Choroid plexus epithelial cell (primary cell): ENCODE measurements at places on chromosomes 12 and 14.

DNA sequence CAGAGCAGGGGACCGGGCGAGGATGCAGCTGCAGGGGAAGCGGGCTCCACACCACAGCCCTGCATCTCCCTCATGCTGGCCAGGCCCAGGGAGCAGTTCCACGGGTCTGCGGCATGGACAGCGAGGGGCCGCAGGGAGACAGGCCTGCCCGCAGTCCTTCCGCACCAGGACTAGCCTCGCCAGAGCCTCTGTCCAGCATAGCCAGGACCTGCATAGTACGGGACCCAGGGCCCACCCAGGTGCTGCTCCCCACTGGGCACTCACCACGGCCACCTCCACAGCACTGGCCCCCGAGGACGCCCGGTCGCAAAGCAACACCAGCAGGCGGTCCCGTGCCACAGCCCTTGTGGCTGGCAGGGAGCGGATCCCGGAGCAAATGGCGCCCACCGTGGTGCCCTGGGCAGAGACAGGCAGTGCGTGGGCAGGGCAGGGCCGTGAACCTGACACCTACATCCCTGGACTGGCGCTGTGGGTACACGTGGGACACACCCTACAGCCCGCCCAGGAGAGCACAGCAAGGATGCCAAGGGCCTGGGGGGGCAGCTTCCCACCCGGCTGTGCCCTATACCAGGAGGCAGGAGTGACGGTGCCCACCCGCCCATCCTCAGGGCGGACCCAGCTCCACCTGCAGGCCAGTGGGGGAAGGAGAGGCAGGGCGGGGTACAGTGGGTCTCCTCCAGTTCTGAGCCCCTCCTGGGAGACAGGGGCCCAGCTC lies 23.8 kb downstream of the JAG2 start:
- DNase-seq, result no peak

DNA sequence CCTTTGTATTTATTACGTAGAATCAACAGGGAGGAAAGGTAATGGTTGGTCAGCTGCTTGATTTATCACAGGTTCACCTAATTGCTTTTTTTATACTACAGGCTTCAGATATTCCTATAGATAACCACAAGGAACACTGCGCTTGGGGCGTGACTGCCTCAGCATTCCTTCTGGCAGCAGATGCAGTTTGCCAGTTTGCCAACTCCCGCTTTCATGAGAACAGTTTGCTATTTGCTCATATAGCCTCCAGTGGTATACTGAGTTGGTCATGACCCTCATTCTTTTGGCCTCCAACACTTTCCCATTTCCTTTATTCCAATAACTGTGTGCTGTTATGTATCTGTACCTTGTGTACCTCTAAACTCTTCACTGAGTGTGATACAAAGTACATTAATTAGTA lies 38.6 kb upstream of the ACSM4 start:
- no peak for DNase-seq

DNA sequence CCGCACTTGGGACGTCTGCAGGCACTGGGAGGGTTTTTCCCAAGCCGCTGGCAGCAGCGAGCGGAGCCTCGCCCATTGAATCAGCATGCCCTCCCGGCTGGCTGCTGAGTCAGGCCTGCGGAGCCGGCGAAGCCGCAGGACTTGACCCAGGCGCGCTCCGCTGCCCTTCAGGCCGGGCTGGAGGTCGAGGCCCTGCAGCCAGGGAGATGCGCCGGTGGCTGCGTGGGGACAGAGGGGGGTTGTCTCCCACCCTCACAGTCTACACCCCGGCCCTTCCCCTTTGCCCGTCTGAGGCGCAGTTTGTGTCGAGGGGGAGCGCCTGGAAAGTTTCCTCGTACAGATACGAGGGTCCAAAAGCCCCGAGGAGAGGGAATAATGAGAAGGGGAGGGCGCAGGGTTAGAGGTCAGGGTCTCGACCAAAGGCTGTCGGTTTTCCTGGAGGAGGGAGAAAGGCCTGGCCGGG lies 759 bp upstream of the KLC1 start:
- peak; percentile 70 for DNase-seq

DNA sequence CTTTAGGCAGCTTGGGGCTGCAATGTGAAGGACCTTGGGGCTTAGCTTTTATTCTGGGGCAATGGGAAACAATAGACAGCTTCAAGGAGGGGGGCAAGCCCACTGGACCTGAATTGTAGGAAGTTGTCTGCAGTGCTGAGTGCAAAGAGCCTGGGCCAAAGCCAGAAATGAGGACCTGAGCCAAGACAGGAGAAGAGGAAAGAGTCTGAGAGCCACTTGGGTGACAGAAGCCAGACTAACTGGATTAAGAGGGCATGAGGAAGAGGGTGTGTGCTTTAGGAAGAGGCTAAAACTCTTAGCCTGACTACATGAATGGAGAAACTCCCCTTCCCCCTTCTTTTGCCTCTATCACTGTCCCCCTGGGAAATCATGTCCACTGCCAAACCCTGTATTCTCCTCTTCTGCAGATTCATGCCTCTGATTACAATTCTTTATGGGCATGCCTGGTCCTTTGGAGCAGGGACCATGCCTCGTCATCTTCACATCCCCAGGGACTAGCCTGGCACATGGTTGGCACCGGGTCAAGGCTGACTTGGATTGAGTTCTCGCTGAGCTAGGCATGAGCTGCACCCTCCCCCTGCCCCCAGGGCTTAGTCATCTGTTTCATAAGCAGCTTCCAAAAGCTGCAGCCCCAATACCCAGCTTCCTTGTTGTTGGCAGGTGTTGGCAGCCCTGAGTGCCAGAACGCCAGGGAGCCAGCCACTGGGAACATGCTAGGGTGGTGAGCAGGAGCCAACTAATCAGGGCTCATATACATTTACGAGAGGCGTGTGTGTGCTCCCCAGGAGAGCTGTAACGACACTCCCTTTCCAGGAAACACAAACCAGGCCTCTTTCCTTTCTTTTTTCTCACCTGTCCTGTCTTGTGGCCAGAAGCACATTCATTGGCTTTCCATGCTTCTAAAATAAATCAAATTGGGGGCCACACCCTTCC lies 27.7 kb upstream of the JDP2 start:
- no peak for DNase-seq

- peak; percentile 46 for DNase-seq
These were observed 168.7 kb downstream of the PHLDA1 start for GRCh38 chr12:75862692-75863471.

- DNase-seq, result no peak
These were observed 462.8 kb downstream of the GXYLT1 start for GRCh38 chr12:41681898-41682297.

DNA sequence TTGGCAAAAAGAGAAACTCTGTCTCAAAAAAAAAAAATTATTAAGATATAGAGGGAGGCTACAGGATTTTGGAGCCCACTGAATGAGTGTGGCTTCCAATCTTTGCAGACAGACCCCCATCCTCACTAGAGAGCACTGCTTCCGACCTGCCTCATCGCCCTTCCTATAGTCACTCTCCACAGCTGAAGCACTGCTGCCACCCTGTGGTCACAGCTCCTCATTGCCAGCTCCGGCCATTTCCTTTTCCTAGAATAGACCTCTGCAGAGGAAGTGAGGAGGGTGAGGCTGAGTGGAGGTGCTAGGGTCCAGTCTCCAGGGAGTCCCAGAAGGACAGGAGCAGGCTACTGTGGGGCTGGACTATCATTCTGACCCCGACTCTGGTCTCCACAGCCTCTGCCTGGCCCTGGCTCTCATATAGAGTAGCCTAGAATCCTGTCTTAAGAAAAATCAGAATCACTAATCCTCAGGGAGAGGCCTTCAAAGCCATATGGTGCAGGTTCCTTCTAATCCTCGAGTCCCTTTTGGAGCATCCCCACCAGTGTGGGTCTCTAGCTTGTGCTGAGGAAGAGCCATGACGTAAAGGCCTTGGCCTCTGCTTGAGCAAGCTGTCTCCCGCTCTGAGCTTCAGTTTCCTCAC lies 1.4 kb upstream of the NPFF start:
- DNase-seq, result peak; percentile 85

DNA sequence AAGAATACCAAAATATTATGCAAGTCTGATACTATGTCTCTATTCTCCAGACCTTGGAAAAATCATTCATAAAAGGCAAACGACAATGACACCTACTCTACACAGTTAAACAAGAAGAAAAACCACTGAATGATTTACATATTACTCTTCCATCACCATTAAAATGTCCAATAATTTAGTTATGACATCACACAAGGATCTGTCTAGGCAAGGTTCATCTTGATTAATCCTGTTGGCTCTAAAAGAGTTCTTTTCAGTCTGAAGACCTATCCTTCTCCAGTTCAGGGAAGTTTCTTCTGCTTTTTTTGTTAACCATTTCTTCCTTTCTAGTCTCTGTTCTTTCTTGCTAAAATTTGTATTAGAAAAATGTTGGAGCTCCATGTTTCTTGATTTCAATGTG lies 64.0 kb downstream of the OSBPL8 start:
- DNase-seq, result no peak

DNA sequence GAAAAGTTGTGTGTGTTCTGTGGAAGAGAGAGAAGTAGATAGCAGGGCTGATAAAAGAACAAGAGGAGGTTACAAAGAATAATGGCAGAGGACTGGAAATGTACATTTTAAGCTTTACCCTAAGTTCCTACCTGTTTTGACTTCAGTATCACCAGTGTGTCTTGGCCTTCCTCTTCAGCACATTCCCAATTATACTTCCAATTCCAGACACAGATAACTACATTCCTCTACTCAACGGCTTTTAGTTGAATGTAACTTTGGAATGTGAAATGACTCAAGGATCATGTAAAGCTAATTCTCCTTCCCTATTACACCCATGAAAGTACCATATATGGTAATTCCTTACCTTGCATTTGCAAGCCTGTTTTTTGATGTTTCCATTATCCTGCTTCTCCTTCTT lies 5.0 kb downstream of the MGST1 start:
- DNase-seq, result peak; percentile 84

- DNase-seq, result peak; percentile 44
These were observed 25.5 kb upstream of the TXNRD1 start for GRCh38 chr12:104189915-104190555.

DNA sequence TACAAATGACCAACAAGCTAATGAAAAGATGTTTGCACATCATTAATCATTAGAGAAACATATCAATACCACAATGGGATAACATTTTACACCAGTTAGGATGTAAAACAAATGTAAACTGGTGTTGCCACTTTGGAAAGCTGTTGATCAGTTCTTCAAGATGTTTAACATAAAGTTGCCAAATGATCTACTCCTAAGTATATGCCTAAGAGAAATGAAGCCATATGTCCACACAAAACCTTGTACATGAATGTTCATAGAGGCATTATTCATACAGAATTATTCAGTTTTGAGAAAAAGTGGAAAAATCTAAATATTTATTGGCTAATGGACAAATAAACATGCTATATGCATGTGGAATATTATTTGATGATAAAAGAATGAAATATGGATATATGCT lies 136.9 kb upstream of the KITLG start:
- no peak for DNase-seq

GRCh38 chr12:93154753-93155480 lies 222.8 kb upstream of the NUDT4 start:
- peak; percentile 38 for DNase-seq

- DNase-seq, result no peak
These were observed 44.8 kb downstream of the WDR20 start for GRCh38 chr14:102184316-102185035.

DNA sequence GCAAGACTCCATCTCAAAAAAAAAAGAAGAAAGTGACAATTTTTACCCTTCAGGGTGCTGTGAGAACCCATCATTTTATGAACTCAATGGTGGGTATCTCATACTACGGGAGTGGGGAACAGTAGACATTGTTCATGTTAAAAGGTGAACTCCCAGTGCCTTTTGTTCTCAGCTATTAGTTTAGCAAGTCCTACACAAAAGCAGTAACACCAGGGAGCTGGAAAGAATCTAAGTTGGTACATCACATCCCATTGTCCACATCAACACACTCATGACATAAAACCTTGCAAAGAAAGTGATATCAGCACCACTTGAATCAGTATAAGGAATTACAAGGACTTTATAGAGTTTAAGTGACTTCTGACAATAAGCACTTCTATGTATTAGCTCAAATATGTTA lies 47.4 kb upstream of the ABCC9 start:
- no peak for DNase-seq

GRCh38 chr14:101334656-101335055 lies 226.6 kb upstream of the DIO3 start:
- no peak for DNase-seq

DNA sequence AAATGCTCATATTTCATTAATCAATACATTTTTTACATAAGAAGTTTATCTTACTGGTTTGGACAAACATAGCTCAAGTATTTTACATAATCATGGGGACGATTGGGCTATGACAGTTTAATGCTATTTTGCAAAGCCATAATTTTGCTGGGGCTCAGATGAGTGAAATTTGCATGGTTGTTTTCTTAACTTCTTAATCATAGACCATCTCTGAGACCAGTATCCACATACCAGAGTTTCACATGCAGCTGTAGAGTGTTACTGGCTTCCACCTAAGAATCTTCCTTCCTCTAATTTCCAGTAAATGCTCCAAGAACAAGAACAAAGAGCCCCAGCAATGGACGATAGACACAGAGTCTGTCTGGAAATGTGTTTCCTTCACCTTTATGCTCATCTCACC lies 303.0 kb upstream of the TMEM132C start:
- no peak for DNase-seq

DNA sequence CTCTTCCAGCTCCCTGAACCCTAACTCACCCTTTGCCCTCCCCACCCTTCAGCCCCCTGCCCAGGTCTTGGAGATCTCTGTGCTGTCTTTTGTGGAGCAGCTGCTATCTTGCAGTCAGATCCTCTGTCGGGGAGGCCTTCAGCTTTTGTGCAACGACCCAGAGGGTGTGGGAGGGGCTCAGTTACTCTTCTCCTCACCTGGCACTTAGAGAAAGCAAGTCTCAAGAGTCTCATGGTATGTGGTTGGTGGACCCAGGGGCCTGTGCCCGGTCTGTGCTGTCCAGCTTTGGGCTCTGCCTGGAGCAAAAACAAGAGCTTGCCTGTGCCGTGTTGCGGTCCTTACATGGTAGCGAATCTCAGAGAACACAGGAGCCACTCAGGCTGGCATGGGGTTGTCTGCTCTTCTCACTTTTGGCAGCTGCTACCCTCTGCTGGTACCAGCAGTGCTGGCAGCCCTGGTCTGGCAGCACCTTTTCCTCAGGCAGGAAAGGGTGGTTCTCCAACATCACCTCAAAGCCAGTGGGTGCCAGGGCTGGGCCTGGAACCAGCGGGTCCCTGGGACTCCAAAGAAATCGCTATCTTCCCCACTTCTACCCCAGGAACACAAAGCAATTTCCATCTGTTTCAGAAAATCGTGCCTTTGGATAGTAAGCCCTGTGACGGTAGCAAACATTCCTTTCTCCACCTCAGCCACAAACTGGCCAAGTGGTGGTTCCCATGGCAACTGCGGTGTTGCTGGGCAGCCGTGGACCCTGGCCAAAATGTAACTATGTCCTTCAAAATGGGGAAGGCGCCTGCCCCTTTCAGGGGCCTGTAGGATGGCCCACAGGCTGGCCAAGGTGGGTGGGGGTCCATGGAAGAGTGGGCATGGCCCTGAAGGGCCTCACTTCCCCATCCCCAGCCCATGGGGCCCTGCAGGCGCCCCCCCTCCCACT lies 90.0 kb downstream of the RIN3 start:
- peak; percentile 92 for DNase-seq
